ENCODE measurements at places on chromosomes 13 and 19.

GRCh38 chr19:2554856-2555255 is 78.9 kb downstream of the GADD45B start:
- DNase-seq, result peak; percentile 23

- no peak for DNase-seq
Observed at GRCh38 chr13:109713681-109714080, 72.7 kb downstream of the IRS2 start.

DNA sequence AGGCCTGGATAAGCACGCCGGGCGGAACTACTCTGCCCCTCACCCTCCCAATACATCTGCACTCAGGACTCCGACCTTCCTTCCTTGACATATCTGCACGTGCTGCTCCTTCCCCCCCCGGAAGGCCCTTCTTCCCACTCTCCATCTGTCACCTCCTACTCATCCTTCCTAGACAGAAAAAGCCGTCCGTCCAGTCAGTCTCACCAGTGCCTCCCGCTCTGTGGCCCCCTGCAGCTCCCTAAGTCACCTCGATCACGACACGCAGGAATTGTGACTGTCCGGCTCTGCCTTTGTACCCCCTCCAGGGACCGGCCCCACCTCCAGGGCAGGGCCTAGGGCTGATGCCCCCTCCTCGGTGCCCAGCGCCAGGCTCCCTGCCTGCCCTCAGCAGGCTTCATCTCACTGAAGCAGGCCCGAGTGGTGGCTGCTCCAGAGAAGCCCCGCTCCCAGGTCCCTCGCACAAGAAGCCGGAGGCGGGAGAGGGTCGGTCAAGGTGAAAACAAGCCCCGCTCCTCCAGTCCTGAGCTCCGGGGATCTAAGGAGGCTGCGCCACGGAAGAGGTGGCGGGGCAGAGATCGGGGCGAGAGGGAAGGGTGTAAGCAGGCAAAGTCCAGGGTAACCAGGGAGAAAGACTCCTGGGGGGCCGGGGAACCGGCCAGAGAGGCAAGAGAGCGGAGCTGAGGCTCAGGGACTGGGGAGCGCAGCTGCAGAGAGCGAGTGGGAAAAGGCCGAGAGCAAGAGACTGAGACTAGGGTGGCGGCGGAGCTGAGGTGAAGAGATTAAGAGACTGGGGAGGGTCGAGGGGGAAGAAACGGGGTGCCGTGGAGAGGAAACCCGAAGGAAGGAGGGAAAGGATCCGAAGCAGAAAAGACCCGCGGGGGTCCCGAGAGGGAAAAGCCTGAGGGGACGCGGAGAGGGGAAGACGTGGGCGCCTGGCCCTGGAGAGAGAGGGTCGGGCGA is 1.1 kb downstream of the PPP6R1 start:
- DNase-seq, result no peak

DNA sequence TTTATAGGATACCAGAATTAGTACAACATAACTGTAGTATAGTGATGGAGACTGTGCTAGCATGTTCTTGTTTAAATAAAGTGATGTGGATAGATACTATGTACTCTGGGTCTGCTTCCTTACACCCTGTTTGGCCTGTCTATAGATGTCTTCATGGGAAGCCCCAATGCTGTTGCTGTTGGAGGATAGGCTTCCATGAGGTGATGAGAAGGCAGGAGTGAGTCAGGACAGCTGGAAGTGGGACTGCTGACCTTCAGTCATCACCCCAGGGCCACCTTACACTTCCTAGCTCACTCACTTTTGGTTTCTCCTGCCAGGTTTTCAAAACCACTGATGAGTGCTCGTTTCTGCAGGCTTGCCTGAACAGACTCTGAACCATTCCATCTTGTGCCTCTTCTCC is 4.2 kb downstream of the KCTD4 start:
- DNase-seq, result peak; percentile 62

GRCh38 chr13:24276306-24276705 is 33.1 kb upstream of the C1QTNF9 start:
- DNase-seq, result no peak

DNA sequence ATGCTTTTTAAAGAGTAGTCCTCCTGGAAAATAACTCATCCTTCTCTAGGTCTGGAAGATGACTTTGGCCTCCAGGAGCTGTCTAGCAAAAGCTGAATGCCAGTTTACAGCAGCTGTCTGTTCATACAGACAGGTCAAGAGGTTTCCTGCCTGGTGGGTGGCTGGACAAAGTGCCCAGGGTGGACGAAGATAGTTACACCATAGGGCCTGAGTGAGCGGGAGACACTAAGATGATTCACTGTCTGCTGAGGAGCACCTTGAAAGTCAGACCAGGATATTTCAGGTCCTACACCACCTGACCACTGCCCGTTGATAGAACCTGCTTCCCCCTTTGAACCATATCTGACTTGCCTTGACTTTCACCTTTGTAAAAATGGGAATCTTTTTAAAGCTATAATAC is 49.2 kb upstream of the RCBTB2 start:
- no peak for DNase-seq

DNA sequence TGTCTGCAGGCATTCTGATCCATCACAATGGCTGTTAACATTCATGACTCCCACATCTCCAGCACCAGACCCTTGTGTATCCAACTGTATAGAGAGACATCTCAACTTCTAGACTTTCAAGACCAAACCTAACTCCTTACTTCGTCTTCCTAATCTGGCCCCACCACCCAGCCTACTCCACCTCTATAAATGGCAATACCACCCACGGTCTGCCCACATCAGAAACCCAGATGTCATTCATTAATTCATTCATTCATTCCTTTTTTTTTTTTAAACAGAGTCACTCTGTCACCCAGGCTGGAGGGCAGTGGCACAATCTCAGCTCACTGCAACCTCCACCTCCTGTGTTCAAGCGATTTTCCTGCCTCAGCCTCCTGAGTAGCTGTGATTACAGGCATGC is 10.4 kb downstream of the GPR42 start:
- DNase-seq, result no peak
